ENCODE measurements at places on chromosomes 3 and 15. TPM values are rescaled to one million over a fixed set of nuclear protein-coding genes. Genes with fewer than 3 reads are reported as not detected.
A peak's percentile ranks its signal among the peaks of the same experiment; 100 is the strongest.

GRCh38 chr3:32410367-32411246 is 19.0 kb downstream of the CMTM7 start:
- H3K4me1 ChIP-seq, result peaks cover 28% of the 10 kb centered on the region
- H3K27me3 ChIP-seq, result no peaks in the 10 kb centered on the region
- H3K36me3 ChIP-seq, result no peaks in the 10 kb centered on the region
- H3K27ac ChIP-seq, result no peak overlapping the region

DNA sequence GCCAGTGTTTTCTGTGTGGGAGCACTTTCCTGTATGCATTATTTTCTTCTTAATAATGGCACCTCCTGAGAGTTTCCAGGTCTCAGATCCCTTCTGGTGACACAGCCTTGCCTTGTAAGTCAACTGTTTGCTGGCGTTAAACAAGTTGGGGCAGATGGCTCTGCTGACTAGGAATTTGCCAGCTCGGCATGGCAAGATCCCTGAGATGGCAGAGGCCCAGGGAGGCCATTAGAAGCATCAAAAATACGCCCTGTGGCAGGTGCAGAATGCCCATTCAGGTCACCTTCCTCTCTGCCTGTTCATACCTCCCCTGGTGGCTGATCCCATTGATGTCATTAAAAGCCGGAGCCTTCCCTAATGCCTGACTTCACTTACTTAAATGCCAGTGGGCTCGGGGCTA is 320.9 kb upstream of the CTDSPL start:
- no peak overlapping the region for H3K4me3 ChIP-seq
- no peaks in the 10 kb centered on the region for H3K4me1 ChIP-seq
- DNase-seq, result no peak
- no peaks in the 10 kb centered on the region for H3K36me3 ChIP-seq
- no peaks in the 10 kb centered on the region for H3K27me3 ChIP-seq

DNA sequence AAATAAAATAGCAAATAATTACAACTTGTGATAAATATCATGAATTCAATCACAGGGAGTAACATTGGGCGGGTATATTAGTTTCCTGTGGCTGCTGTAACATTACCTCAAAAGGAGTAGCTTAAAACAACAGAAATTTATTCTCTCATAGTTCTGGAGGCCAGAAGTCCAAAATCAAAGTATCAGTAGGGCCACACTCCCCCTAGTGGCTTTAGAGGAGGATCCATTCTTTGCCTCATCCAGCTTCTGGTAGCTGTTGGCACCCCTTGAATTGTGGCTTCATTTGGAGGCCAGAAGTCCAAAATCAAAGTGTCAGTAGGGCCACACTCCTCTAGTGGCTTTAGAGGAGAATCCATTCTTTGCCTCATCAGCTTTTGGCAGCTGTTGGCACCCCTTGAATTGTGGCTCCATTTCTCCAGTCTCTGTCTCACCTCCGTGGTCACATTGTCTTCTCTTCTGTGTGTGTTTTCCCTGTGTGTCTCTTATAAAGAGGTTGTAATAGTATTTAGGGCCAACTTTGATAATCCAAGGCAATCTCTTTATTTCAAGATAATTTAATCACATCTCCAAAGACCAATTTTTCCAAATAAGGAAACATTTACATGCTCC is 3.1 kb upstream of the CFAP20DC start:
- no peaks in the 10 kb centered on the region for H3K36me3 ChIP-seq
- no peaks in the 10 kb centered on the region for H3K4me1 ChIP-seq
- H3K4me3 ChIP-seq, result no peak overlapping the region
- H3K27me3 ChIP-seq, result no peaks in the 10 kb centered on the region
- DNase-seq, result peak; percentile 54
- H3K27ac ChIP-seq, result no peak overlapping the region

FAM3D gene
- total RNA-seq, result not detected

MORC1 gene
- not detected for total RNA-seq

DNA sequence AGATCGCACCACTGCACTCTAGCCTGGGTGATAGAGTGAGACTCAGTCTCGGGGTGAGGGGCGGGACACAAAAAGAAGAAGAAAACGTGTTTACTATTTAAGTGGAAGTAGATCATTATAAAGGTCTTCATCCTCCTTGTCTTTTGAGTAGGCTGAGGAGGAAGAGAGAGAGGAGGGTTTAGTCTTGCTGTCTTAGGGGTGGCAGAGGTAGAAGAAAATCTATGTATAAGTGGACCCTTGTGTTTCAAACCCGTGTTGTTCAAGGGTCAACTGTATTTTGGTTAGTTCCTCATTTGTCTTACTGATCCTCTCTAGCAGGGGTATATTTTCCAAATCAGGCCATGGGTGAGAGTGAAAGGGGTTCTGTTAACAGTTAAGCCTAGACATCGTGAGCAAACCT is 40.1 kb downstream of the TRIM71 start:
- no peak overlapping the region for H3K27ac ChIP-seq
- no peak overlapping the region for H3K4me3 ChIP-seq
- H3K4me1 ChIP-seq, result no peaks in the 10 kb centered on the region
- DNase-seq, result no peak

APPL1 gene
- 68.7 TPM for total RNA-seq

- H3K4me1 ChIP-seq, result peaks cover 32% of the 10 kb centered on the region
- H3K27me3 ChIP-seq, result no peaks in the 10 kb centered on the region
- no peak overlapping the region for H3K4me3 ChIP-seq
- no peak overlapping the region for H3K27ac ChIP-seq
- DNase-seq, result peak; percentile 69
Measured at GRCh38 chr15:73700041-73700842, 16.1 kb downstream of the CD276 start.

TRIM42 gene
- not detected for total RNA-seq

GRCh38 chr3:30665539-30665938 is 59.1 kb downstream of the TGFBR2 start:
- H3K4me1 ChIP-seq, result peaks cover 8% of the 10 kb centered on the region
- no peaks in the 10 kb centered on the region for H3K27me3 ChIP-seq
- DNase-seq, result no peak
- H3K36me3 ChIP-seq, result peaks cover 10% of the 10 kb centered on the region
- no peak overlapping the region for H3K4me3 ChIP-seq

DNA sequence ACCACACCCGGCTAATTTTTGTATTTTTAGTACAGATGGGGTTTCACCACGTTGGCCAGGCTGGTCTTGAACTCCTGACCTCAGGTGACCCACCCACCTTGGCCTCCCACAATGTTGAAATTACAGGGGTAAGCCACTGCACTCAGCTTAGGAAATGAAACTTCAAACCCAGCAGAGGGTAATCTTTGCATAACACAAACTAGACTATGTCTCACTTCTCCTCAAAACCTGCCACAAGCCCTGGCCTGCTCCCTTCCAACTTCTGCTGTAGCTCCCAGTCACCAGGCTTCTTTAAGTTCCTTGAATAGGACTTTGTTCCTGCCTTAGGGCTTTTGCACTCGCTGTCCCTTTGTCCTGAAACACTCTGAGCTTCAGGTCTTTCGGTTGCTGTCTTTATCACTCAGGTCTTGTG is 39.2 kb upstream of the SEMA4B start:
- no peaks in the 10 kb centered on the region for H3K4me1 ChIP-seq
- no peak for DNase-seq
- H3K4me3 ChIP-seq, result no peak overlapping the region
- no peak overlapping the region for H3K27ac ChIP-seq
- no peaks in the 10 kb centered on the region for H3K27me3 ChIP-seq

TNNC1 gene
- 8.5 TPM for total RNA-seq

DNA sequence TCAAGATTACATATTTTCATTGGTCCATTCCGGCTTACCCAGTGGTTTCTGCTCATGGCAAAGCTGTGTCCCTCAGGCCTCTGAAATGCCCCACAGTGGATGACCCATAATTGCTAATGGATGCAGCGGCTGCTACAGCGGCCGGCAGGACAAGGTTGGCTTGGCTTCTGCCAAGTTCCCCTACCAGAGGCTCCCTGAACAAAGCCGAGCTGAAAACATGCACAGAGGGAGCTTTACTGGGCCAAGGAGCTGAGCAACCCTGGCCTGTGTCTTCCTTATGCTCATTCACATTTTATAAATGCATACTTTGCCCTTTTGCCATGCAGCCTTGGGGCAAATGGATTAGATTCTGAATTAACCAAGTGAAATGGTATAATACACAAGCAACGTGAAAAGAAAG is 150.5 kb downstream of the NTRK3 start:
- no peak overlapping the region for H3K4me3 ChIP-seq
- DNase-seq, result no peak
- no peak overlapping the region for H3K27ac ChIP-seq

Measured in SJCRH30 (cell line).